Jurkat, Clone E6-1 (cell line): ENCODE measurements at places on chromosomes 6 and 20.

DNA sequence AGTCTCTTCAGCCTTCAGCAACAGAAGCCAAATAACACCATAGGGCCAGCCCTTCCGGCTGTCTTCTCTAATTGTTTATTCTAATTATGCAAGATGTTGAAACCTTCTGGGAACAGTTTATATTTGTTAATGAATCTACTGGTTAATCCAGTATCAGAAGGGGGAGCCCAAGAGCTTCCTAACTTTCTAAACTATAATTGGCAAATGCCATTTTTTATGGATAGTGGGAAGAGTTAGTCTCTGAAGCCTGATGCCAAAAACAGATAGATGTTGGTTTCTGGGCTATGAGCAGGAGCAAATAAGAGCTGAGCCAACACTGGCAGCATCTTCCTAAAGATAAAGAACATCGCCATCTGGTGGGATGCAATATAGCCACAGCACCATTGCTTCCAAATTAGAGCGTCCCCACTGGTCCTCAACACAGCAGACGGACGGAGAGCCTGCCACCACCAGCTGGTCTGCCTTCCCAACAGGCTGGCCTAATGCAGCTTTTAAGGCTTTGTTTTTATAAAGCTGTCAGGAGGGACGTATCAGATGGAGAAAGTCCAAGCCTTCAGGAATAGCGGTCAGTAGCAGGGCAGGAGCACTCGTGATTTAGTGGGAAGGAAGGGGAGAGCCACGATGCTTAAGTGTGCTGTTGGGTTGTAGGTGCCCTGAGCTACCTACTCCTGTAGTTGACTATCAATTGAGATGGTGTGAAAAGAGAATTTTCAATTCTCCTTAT, 118.8 kb downstream of the RALGAPA2 start:
- DNase-seq: peak; percentile 14

- DNase-seq: no peak
These were observed 25.4 kb upstream of the CCN2 start for GRCh38 chr6:131976545-131977061.

- DNase-seq: no peak
These were observed 2.1 kb downstream of the VEGFA start for GRCh38 chr6:43771858-43772680.

- no peak for DNase-seq
These were observed 18.2 kb downstream of the NCOA5 start for GRCh38 chr20:46071573-46071972.

GRCh38 chr20:412081-412480, 4.0 kb downstream of the RBCK1 start:
- DNase-seq: no peak

GRCh38 chr20:2794202-2794748, 6.2 kb downstream of the CPXM1 start:
- DNase-seq: no peak

DNA sequence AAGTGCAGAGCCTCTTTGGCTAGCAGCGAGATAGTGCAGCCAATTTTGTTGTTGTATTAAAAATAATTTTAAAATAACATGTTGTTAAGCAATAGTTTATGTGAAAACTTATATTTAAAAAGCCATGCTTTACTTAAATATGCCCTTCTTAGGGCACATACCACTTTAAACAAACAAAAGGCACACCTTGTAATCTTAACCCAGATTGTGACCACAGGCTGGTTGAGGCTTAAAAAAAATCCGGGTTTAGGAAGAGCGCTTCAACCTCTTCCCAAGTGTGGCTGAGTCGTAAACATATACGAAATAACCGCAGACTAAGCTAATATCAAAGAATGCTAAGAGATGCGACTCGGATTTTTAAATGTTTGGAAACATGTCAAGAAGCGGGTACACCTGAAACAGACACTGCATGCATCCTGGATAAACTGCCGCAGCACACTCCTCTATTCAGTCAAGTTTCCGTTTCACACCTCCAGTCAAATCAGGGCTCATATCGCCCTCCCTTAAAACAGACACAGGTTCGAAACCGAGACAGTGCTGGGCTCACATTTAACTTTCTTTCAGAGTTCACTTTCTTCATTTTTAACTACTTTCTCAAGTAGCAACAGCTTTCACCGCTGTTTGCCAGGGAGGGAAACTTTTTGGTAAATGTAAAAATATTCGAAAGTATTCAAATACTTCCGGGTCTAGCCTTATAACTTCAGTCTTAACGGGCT, 1.5 kb downstream of the DEK start:
- DNase-seq: peak; percentile 80

GRCh38 chr6:150632785-150633485, 33.2 kb downstream of the PLEKHG1 start:
- DNase-seq: no peak

DNA sequence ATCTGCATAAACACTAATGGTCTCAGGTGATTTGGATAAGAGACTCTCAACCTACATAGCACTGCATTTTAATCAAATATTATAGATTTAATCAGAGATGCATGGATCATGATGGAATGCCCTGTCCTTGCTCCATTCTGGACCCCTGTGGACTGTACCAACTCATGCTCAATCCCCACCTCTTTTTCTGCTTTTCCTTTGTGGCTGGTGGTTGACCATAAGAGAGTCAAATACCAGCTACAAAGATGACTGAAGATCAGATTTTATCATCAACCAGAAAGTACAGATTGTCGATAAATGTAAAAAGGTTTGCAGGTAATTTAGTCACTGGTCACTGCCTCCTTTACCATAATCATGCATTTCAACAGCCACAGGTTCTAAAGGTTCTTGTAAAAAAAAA, 116.2 kb downstream of the ME1 start:
- no peak for DNase-seq

DNA sequence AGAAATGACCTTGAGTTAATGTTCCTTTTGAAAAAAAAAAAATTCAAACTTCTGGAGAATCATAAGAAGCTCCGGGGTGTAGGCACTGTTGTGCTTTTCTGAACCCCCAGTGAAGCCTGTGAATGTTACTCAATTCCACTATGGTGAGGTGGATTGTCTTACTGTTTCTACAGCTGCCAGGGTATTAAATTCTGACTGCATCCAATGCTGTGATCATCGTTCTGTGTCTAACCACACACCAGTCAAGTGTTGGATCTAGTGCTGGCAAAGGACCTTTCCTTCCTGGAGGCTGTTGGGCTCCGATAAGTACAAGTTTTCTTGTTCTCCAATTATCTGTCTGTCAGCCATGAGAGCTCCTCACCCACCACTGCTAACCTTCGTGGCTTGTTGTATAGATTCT, 162.0 kb upstream of the EPHA7 start:
- no peak for DNase-seq

DNA sequence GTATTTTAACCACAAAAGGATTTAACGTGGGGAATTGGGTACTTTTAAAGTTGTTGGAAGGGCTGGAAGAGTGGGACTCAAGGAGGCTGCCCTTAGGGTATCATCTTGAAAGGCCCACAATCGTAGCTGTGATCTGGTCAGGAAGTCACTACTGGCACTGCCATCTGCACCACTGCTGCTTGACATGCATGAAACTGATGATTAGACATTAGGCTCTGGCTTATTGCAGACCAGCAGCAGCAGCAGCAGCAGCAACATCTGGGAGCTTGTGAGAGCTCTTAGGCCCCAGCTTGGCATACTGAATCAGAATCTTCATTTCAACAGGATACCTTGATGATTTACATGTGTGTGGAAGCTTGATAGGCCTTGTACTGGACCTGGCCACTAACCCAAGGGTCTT, 68.6 kb downstream of the PHF20 start:
- no peak for DNase-seq

DNA sequence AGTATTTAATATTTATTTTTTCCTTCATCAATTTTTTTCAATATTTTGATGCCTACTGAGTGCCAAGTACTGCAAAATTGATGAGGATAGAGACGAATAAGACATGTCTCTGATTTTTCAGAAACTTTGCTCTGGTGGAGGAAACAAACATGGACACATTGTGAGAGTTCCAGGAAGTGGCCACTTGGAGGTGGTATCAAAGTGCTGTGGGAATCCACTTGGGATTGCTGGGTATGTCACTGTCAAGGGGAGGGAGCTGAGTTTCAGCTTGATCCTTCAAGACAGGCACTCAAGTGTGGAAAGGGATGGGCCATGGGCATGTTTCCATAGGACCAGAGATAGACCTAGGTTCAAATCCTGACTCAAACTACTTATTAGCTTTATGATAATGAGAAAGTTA, 24.5 kb upstream of the ABCC10 start:
- no peak for DNase-seq

- DNase-seq: peak; percentile 48
These were observed 10.8 kb upstream of the POU3F2 start for GRCh38 chr6:98823428-98824161.

- DNase-seq: no peak
These were observed 4.6 kb upstream of the RFPL4B start for GRCh38 chr6:112342511-112342910.

GRCh38 chr6:5946701-5947100, 60.0 kb downstream of the NRN1 start:
- no peak for DNase-seq

- DNase-seq: peak; percentile 98
These were observed 12.8 kb upstream of the ELOVL5 start for GRCh38 chr6:53361549-53362031.

- no peak for DNase-seq
These were observed 958.5 kb upstream of the EPHA7 start for GRCh38 chr6:94377835-94378234.

DNA sequence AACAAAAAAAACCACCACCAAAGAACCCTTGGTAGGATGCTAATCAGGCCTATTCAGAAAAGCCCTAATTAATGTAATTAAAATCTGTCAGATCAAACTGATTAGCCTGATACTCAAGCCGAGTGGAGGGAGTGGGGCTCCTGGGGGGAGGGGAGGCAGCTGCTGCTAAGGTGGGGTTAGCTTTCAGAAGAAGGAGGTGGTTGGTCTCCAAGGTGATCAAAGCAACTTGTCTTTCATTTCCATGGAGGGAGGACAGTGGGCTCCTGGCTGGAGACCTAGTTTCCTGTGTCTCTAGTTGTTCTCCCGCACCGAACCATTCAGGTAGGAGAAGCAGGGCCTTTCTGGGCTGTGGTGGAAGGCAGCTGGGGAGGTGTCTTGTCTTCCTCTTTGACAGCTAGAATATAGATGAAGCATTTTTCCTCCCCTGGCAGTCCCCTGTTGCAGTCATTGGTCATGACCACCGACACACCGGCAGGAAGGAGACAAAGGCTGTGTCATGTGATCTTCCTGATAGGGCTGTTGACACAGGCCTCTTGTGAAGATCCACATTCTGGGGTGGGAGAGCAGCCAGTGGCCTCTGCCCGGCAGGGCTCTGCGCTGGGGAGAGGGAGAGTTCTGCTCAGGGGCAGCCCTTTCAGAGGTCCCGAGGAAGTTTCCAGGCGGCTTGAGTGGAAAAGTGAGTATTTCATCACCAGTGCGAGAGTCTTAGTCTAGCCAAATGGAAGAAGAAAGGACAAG, 39.9 kb upstream of the PRDM1 start:
- no peak for DNase-seq

DNA sequence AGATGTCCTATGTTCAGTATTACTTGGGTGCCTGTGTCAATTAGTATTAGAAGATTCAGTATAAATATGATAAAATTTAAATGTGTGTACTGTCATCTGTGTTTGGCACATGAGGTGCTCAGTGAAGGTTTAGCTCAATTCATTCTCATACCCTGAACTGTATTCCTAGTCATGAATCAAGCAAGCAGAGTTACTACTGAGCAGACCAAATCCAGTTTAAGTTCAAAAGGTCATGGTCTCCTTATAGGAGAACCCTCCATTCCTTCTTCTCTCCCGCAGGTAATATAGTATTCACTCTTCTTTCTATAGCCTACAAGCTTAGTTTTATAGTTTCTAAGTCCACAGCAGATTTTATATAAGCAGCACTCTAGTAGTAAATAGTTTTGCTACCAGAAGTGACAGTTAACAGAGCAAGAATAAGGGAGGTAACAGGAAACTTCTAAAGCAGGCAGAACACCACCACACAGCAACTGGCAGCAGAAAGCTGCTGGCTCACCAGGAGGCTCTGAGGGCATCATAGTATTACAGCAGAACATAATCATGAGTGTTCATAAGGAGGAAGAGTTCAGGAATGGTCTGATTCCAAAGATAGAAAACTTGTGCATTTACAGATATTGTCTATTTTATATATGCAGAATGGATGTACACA, 133.2 kb downstream of the SLC16A10 start:
- no peak for DNase-seq

DNA sequence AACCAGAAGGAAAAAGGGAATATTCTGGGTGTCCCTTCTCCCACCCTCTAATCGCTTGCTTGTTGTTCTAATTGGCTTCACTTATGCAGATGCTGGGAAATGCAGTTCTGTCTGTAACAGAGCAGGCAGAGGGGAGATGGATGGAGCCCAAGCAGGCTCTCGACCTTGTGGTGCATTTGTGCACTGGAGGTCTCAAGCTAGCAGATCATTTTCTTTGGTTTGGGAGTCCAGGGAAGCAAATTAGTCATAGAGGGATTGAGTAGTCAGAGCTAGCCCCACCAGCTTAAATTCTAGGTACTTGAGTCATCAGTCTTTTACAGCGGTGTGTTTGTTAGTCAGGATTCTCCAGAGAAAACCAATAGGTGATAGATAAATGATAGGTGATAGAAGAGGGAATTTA, 234.7 kb upstream of the ECI2 start:
- no peak for DNase-seq

DNA sequence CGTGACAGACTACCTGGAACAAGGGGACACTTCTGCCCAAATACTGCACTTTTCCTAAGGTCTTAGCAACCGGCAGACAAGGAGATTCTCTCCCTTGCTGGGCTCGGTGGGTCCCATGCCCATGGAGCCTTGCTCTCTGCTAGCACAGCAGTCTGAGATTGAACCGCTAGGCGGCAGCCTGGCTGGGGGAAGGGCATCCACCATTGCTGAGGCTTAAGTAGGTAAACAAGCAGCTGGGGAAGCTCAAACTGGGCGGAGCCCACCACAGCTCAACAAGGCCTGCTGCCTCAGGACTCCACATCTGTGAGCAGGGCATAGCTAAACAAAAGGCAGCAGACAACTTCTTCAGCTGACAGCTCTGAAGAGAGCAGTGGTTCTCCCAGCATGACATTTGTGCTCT, 87.8 kb upstream of the ASCC3 start:
- DNase-seq: peak; percentile 31

DNA sequence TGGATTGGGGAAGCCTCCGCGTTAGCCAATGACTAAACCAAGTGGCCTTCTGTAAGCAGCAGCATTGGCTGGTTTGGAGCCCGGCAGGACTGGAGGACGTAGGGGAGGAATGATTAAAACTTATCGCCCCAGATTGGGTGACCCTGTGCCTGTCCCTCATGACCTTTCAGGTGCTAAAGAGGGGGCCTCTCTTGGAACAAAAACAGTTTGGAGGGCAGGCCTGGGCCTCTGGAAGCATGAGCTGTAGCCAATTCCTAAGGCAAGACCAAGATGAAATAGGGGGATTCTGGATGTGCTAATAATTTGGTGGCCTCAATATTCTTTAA, 1.4 kb downstream of the GMPR start:
- DNase-seq: no peak
